Foreskin keratinocyte (primary cell): ENCODE measurements at places on chromosomes 4 and X. TPM values are rescaled to one million over a fixed set of nuclear protein-coding genes. Genes with fewer than 3 reads are reported as not detected.

AR gene
- 0.03 and 0.04 TPM in 2 replicates for total RNA-seq

ASB12 gene
- total RNA-seq: 0.07 TPM in 1 of 2 replicates, not detected in the other

GABRE gene
- 8.3 and 9.8 TPM in 2 replicates for total RNA-seq

PLXNA3 gene
- total RNA-seq: 14.4 and 16.0 TPM in 2 replicates

VCX3B gene
- not detected in 2 replicates for total RNA-seq
